ENCODE measurements at places on chromosomes 16 and 17.

DNA sequence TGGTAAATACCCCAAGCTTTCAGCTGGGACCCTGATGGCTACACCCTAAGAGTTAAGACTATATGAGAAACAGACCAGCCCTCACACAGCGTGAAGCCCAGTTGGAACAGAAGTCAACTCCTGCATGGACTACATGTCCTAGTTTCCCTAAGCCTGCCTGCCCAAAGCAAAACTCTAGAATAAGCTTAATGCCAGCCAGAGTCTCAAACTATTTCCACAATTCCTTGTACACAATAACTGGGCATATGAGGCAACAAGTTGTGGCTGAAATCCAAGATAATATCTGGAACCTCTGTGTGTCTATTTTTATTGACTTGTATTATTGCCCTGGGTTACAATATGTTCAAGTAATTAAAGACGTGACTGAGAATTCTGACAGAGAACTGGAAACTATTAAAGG lies 19.4 kb downstream of the MYH10 start:
- no peak for DNase-seq

DNA sequence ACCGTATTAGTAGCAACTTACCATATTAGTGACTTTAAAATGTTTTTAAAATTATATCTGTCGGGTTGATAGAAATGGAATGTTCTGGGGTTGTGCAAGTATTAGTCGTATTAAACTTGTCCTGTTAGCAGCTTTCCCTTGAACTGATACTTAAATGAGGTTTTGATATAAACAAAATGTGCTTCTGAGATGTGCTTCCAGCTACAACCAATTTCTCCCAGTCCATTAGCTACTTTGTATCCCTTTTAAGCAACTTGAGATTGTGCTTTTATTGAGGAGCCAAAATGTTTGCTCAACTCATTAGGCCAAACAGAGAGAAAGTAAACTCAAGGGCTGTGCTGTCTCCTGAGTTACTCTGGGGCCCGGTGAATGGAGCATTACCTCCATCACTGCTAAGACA lies 255.0 kb upstream of the RBFOX1 start:
- DNase-seq: no peak

DNA sequence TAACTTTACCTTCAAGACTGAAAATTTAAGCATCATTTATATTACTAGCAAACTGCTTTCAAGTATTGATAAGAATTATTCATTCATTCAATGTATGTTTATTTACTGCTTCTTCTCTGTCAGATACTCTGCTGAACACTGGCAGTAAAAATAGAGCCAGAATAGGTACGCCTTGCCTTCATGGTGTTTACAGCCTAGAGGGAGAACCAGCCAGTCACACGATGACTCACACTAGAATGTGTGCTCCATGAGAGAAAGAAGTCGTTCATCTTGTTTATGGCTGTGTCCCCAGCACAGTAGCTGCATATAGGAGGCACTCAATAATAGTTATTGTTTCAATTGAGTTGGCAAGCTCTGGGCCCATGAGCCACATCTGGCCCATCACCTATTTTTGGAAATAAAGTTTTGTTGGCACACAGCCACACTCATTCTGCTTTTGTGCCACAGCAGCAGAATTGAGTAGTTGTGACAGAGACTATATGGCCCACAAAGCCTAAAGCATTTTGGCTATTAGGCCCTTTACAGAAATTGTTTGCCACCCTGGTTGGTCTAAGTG lies 84.2 kb downstream of the TMC6 start:
- no peak for DNase-seq

- DNase-seq: no peak
Measured at GRCh38 chr17:18985475-18985874, 19.1 kb downstream of the FAM83G start.

DNA sequence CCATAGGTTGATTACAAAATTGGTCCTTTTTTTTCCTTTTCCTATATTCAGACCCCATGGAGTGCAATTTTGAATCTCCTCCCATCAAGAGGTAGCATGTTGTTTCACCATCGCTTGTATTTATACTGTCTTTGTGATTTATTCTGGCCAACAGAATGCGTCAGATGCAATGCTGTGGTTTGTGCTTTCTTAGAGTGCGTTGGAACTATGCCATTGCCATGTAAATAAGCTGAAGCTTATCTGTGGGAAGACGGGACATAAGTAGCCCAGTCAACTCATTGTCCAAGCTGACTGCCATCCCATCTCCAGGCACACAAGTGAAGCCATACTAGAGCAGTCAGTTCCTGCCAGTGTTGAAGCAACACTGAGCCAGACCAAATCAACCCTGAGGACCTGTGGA lies 1339.3 kb upstream of the GOT2 start:
- DNase-seq: no peak
